ENCODE measurements at places on chromosomes 3 and 15.

GRCh38 chr3:40620151-40620550 lies 95.4 kb downstream of the ZNF621 start:
- DNase-seq = no peak

DNA sequence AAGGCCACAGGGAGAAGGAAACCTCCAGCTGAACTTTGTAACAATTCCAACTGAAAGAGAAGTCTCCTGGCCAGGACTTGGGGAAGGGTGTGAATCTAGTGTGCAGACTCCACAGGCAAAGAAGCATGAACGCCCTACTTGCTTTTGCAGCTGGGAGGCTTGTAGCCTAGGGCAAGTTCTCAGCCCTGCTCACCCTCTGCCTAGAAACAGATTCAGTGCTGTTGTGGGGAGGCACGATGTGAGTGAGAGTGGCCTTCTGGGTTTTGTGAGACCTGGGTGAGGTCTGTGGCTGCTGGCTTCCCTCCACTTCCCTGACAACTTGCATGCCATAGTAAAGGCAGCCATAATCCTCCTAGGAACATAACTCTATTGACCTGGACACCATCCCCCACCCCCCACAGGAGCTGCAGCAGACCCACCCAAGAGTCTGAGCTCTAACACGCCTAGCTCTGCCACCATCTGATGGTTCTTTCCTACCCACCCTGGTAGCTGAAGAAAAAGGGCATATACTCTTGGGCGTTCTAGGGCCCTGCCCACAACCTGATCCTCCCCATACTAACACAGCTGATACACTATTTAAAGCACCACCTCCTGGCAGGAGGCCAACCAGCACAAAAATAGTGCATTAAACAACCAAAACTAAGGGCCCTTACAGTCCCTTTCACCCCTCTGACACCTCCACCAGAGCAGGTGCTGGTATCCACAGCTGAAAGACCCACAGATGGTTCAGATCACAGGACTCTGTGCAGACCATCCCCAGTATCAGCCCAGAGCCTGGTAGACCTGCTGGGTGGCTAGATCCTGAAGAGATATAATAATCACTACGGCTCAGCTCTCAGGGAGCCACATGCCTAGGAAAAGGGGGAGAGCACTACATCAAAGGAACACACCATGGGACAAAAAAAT lies 426.5 kb downstream of the IGSF11 start:
- DNase-seq = no peak

GRCh38 chr15:90306560-90306959 lies 41.1 kb downstream of the NGRN start:
- DNase-seq = no peak

GRCh38 chr3:157109267-157110141 lies 50.4 kb downstream of the CCNL1 start:
- DNase-seq = no peak

GRCh38 chr3:45106874-45107273 lies 39.3 kb downstream of the CDCP1 start:
- DNase-seq = no peak

GRCh38 chr3:46283881-46284450 lies 41.7 kb downstream of the CCR3 start:
- DNase-seq = no peak

- no peak for DNase-seq
Observed at GRCh38 chr15:96002890-96003859, 327.3 kb upstream of the NR2F2 start.

DNA sequence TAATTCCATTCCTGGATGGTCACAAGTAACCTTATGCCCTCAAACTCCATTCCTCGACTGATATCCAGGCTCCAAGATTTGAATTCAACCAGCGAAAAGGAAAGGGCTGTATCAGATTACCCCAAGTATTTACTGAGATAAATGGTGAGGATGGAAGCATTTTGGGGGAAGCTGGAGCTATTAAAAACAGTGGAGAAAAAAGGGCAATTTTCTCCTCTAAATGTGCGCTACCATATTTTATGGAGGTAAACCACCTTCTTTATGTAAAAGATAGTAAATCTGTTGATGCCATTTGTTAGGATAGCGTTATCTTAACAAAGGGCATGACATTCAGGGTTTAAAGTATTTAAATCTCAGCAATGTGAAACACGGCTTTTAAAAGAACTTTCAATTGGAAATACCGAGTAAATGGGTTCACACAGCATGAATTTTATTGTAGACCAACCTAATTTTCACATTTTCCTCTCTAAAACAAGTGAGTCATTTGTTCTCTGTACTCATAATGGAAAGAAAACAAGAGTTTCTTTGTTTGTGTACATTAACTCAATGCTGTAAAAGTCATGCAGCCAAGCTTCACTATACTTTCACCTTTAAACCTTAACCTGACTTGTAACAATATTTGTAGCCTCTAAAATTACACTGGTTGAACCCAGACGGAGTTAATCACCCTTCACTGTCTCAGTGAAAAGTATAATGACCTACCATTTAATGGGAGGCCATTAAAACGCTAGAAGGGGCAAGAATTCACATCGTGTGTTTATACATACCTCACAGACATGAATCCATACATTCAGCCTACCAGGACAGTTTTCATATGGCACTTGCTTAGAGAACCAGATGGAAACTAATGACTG lies 773.4 kb downstream of the ROBO1 start:
- no peak for DNase-seq

DNA sequence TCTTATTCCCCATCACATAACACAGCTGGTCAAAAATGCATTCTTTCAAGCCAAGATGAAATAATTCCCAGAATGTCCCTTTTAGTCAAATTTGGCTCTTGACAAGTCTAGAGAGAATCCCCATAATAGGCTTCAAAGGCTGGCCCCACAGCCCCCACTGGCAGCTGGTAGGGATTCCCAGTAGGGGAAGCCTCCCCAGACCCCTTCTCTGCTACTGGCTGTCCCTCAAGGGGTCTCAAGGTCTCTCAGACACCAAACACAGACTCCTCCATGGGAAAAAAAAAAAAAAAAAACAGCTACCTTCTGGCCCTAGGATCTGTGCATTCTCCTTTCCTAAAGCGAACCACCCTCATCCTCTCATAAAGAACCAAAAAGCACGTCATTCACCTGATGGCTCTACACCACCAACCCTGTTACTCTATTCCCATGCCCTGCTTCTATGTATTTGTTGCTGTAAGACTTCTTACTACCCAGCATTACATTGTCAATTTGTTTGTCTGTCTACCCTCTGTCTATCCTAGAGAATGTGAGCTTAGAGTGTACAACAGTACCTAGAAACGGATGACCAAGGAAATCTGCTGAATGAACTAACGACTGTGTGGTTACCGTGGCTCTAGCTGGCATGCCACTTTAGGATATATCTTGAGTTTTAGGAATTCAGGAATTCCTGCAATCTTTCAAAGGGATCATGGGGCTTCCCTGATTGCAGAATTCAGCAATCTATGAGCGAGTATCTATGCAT lies 164.1 kb upstream of the NSMCE3 start:
- no peak for DNase-seq

- DNase-seq = no peak
Observed at GRCh38 chr3:146803745-146804144, 198.6 kb upstream of the PLSCR5 start.

- DNase-seq = no peak
Observed at GRCh38 chr3:191350396-191351090, 20.2 kb upstream of the UTS2B start.

GRCh38 chr3:89171687-89172545 lies 64.5 kb downstream of the EPHA3 start:
- no peak for DNase-seq

GRCh38 chr15:100500226-100500990 lies 28.3 kb downstream of the CERS3 start:
- DNase-seq = no peak

DNA sequence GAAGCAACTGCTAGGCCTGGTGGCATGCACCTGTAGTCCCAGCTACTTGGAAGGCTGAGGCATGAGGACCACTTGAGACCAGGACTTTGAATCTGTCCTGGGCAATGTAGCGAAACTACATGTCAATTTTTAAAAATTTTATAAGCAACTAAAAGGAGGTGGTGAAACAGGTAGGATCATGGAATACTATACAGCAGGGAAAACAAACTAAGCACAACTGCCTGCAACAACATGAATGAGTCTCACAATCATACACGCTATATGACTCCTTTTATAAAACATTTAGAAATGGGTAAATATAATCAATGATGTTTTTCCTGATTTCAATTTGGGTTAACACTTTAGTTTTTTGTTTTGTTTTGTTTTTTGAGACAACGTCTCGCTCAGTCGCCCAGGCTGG lies 29.5 kb upstream of the CNBP start:
- no peak for DNase-seq

DNA sequence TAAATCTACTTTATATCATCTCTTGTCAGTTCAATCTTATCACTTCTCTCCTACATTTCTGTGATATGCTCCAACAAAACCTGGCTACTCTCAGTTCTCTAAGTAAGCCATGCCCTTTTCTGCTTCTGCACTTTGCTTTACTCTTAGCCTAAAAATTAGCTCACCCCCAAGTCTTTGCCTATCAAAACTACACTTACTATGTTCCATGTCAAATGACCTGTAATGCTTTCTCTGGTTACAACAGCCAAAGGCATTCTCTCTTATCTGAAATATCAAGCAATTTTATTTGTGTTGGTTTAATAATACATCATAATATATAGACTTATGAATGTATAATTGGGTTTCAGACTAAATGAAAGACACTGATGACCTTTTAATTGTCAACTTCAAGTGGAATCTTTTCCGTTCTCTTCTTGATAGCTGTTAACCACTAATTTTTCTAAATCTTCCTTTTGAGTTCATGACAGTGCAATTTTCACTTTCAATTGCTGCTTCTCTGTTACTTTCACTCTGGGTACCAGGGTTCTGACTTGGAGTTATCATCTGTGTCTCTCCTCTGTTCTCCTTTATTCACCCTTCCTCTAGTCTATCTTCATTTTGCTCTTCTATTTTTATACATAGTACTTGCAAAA lies 619.0 kb upstream of the GOLIM4 start:
- no peak for DNase-seq

DNA sequence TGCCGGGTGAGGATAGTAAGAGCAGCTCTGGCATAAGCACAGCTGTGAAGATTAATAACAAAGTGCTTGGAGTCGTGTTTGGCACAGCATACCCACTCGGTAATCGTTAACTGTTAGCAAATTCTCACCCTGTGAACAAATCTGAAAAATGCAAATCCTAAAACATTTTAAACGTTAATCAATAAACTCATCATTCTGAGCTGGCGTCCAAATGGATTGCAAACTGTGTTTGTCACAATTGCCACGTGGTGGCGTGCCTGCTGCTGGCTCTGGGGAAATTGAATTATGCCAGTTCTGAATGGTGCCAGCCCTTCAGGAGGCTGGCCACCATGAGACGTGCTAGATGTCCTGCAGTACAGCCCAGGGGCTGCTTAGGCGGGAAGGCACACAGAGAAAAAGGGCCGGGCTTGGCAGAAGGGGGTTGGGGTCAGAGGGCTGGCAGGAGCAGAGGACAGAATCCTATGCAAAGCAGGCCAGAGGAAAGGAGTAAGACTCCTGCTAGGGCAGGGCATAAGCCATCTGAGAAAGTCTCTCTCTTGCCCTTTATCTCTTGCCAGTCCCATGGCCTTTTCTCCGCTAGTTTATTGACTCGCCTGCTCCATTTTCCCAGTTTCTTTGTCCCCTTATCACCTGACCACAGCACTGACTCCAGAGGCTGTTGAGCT lies 22.1 kb upstream of the POLG start:
- peak; percentile 61 for DNase-seq

GRCh38 chr15:87263296-87263695 lies 993.2 kb downstream of the NTRK3 start:
- no peak for DNase-seq

GRCh38 chr3:32531010-32531647 lies 28.5 kb upstream of the CMTM6 start:
- DNase-seq = no peak

DNA sequence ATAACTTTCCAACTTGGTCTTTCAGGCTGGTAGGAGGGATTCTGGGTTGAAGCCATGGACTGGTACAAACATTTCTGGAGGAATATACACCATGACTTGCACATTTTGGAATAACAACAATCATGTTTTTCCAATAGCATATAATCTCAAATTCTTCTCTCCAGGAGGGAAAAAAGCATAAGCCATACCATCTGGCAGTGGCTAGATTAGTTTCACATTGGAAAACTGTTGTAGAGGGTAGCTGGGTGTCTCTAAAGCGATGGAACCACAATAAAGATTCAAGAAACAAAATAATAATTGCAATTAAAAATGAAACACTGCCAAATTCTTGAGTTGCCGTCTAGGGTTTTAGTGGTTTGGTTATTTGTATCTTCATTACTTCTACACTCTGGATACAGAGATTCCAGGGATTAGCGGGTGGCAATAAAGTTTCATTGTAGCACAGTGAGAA lies 278.5 kb upstream of the RASGRP1 start:
- no peak for DNase-seq

DNA sequence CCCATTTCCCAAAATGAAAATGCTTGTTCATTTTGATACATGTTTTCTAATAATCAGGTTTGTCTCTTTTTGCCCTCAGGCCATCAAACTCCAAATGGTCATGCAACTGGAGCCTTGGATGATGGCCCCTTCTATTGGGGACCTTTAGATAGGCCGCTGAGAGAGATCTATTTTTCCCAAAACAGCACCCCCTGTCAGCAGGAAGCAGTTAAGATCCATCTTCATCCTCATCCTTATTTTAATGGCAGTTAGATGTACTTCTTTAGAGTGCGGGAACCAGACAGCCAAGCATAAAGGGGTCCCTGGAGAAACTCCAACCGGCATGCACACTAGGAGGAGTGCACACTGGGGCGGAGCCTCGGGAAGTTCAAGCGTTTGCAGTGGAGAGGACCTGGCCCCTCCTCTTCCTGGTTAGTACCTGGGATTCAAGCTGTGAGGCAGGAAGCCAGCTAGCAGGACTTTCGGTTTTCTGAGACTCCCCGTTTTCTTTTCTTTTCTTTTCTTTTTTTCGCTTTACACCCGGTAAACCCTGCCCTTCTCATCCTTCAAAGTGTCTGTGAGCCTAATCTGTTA lies 31.9 kb upstream of the STRIT1 start:
- no peak for DNase-seq

DNA sequence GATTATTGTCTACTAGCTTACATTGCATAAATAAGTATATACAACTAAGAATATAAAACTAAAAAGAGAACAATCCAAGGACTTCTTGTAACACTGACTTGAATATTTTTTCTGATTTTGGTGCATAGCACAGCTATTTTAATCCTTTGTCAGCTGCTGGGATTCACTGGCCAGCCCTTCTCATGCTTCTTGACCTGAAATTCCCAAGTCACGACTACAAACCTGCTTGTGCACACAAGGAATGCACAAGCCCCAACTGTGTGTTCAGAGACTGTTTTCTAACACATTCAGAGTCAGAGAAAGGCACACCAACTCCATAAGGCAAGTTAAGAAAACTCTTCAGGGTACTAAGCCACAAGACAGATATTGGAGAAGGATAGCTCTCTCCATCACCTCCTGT lies 80.9 kb downstream of the TNIK start:
- DNase-seq = no peak

GRCh38 chr15:100731267-100732152 lies 129.1 kb downstream of the ASB7 start:
- no peak for DNase-seq
